ENCODE measurements at places on chromosomes 7 and 10.

DNA sequence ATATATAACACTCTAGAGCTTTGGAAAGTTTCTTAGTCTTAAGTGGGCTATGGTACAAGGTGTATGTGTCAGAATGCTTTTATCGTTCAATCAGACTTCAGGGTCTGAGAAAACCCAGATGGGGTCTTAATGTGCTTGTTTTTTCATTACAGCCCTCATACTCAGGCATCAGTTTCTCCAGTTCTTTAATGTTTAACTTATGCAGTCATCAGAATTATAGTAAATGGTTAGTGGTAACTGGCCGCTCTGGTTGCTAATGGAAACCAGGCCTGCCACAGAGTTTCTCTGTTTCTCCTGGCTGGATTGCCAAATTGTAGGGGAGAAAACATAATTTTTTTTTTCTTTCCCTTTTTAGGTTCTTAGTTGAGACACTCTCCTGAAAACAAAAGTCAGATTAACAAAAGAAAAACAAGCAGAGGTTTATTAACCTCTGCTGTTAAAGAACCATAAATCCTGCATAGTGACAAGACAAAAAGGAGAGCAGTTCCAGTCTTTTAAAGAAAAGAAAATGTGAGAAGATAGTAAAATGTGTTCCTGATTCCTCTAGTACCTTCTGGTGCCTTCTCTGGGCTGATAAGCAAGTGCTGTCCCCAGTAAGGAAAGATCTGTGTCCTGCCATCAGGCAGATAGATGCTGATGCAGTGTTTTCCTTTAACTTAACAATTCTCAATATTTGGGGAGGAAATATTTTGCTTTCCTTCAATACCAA is 21.5 kb upstream of the GHITM start:
- no peak for DNase-seq

GRCh38 chr7:29965030-29965429 is 24.6 kb downstream of the SCRN1 start:
- no peak for DNase-seq

DNA sequence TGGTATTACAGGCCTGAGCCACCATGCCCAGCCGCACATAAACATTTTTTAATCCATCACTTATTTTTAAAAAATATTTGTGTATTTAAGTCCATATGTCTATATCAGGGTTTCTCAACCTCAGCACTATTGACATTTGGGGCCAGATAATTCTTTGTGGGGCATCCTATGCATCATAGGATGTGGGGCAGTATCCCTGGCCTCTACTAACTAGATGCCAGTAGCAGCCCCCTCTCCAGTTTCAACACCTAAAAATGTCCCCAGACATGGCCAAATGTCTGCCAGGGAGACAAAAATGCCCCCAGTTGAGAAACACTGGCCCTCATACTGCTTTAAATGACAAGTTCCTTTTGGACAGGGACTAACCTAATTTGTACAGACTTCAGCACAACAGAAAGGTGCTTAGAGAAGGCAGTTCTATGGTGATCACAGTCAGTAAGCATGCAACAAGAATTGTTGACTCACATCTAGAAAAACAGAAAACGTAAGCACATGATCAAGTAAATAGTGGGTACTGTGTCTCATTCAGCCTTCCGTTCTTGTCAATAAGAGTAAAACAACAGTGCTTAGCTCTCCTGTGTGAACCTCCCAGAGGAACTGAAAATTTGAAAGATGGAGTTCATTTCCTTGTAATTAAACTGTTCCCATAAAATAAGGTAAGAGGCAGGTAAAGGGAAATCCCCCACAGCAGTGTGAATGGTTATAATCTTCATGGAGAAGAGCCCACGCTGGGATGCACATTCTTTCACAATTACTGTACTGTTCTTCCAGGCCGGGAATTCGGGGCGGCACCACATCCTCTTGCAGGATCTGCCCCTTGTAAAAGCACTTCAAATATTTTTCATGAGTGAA is 17.3 kb upstream of the ADRB1 start:
- DNase-seq: no peak

GRCh38 chr10:133026726-133027395 is 60.9 kb upstream of the ADGRA1 start:
- no peak for DNase-seq

GRCh38 chr7:130303551-130303950 is 10.6 kb downstream of the CPA4 start:
- DNase-seq: no peak

GRCh38 chr7:7228967-7229366 is 46.6 kb downstream of the C1GALT1 start:
- DNase-seq: no peak

- DNase-seq: no peak
These were observed 266.6 kb upstream of the NPVF start for GRCh38 chr7:25494896-25495295.

GRCh38 chr7:127791446-127792189 is 139.6 kb downstream of the SND1 start:
- DNase-seq: no peak

- no peak for DNase-seq
These were observed 41.7 kb upstream of the CALD1 start for GRCh38 chr7:134737566-134738345.

DNA sequence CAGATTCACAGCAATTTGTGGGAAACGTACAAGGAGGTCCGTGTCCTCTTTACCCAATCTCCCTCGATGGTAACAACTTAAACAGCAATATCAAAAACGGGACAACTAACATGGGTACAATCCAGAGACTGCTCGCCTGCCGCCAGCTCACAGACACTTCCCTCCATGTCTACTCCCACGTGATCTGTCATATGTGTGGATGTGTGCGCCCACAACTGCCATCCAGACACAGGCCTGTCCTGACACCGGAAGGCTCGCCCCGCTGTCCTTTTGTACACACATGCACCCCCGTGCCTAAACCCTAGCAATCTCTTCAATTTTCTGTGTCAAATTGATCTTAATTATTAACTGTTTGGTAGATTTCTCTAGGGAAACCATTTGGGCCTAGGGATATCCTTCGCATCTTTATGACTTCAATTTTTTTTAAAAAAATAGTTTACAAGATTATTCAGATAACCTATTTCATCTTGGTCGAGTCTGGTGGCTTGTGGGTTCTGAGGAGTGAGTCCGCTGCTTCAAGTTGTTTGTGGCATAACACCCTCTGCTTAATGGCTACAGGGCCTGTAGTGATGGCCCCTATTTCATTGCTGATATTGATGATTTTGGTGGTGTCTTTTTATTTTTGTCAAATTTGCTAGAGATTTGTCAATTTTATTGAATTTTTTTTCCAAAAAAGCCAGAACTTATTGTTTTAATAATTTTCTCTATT is 260.6 kb downstream of the MAD1L1 start:
- no peak for DNase-seq

- DNase-seq: peak; percentile 21
These were observed 34.0 kb downstream of the AHCYL2 start for GRCh38 chr7:129258649-129259389.

- DNase-seq: no peak
These were observed 2.3 kb downstream of the NACAD start for GRCh38 chr7:45086331-45087065.

DNA sequence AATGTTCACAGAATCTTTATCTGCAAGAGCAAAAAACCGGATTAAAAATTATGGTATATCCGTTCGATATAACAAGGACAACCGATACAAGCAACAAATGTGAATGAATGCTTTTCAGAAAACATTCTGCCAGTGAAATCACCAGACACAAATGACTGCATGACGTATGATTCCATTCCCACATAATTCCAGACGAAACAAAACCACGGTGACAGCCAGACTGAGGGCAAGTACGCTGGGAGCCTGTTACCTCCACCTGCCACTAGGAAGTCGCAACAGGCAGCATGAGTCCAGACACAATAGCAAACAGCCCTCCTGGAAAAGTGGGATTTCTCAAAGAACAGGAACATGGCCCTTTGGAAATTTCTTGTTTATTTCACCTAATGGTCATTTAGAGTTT is 41.7 kb downstream of the MAD1L1 start:
- DNase-seq: no peak

GRCh38 chr7:727104-727805 is at the start of gene PRKAR1B:
Gene PRKAR1B, minus strand, starts transcription at chr7:727281. Its CDS starts 15,776 bp downstream, at chr7:711505.
- peak; percentile 69 for DNase-seq

GRCh38 chr7:35716038-35716803 is 21.3 kb upstream of the HERPUD2 start:
- DNase-seq: no peak

- DNase-seq: no peak
These were observed 2.0 kb downstream of the COPS6 start for GRCh38 chr7:100090527-100091410.

GRCh38 chr7:51240868-51241267 is 75.7 kb downstream of the COBL start:
- no peak for DNase-seq

- DNase-seq: no peak
These were observed 20.0 kb downstream of the COPG2 start for GRCh38 chr7:130648580-130648979.

DNA sequence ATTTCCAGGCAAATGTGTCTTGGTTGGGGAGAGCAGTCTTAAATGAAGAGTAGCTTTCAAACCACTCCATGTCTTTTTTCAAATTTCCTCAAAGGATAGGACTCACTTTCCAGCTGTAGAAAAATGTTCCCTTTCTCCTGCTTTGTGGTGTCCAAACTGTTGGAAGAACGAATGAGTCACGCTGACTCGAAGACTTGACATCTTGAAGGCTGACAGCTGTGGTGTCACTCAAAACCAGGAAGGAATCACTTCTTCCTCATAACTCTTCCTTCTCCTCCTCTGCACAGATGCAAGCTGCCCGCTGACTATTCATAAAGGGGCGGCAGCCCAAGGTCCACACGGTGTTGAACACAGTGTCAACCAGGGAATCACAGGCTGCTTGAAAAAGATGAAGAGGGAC is 19.2 kb downstream of the PLA2G12B start:
- DNase-seq: no peak

- peak; percentile 24 for DNase-seq
These were observed 138.1 kb upstream of the ZNF92 start for GRCh38 chr7:65235586-65235985.

DNA sequence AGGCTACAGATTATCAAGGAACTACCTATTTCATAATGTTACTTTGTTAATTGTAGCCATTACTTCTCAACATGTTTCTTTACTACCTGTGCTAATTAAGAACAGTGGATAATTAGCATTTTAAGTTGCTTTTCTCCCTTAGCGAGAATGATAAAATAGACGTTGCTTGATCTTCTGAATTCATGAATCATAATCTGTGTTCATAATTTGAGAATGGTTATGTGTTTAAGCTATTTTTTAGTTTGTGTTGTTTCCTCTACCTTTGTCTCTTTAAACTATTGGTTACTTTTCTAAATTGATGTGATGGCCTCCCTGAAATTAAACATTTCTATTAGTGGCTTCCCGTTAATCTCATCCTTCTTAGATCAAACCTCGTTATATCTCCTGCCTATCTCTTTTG is at the start of gene ZRANB1:
Gene ZRANB1, plus strand, starts transcription at position 301 of the 400 bp plus-strand sequence. CDS start 371 bp downstream, outside the sequence.
- no peak for DNase-seq

GRCh38 chr10:44008270-44008916 is 359.7 kb upstream of the ZNF32 start:
- no peak for DNase-seq

- DNase-seq: no peak
These were observed 138.7 kb downstream of the ZNF365 start for GRCh38 chr10:62512732-62513475.

DNA sequence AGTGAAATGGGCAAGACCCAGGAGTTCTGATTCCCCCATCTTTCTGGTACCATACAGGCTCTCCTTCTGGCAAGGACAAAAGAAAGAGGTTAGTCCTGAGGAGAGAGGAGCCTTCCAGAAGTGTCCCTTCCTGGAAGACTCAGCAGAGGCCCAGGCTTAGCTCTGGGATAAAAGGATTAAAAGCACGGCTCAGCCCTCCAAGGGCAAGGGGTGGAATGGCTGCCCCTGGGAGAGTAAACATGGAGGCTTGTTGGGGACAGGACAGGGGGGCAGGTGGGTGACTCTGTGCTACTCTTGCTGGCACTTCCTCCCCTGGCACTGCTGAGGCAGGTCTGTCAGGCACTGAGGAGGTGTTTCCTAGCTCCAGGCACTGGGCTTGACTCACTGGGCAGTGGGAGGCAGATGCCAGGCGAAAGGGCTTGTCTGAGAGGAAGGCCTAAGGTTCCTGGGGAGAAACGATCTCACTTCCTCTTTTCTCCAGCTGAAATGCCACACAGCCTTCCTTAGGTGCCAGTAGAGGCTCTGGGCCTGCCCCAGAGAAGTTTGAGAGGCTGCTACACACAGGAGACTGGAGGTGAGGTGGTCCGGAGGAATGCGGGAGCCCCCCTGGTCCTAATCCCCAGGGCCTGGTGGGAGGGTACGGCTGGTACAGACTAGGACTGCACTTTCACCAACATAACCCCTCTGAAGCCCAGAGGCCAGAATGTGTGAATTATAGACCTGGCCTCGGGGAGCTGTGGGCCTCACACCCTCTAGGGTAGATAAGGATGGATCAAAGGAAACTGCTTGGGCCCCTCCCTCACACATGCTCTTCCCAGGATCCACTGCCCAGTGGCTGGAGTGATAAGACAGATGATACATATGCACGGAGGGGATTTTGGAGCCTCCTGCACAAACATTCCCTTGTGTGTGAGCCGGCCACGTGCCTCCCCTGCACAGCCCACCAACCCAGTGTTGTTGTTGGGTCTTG is 63.2 kb upstream of the PODXL start:
- DNase-seq: no peak

- DNase-seq: no peak
These were observed 528.9 kb downstream of the CNTNAP2 start for GRCh38 chr7:146645383-146645976.

DNA sequence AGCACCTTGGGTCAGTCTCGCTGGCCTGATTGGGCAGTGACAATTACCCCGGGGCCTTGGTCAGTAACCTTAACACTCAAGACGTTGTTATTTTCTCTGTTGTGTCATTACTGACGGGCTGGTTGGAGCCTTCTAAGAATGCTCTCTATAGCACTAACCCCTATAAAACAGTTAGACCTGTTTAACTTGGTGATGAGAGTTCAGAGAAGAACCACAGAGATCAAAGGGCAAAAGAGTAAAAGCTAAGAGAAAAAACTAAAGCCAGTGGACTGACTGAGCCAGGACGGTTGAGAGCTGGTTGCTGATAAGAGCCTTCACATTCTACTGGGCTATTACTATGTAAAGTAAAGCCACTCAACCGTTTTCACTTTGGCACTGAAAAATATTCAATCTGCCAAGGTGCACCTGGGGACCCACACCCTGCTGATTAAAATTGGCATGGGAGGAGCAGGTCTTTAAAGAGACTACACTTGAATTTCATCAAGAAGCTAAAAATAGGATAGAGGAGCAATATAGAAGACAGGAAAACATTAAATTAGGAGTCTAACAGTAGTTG is 13.6 kb upstream of the ITGB1 start:
- DNase-seq: no peak

- DNase-seq: no peak
These were observed 282.8 kb downstream of the RPS24 start for GRCh38 chr10:78316451-78316931.

Data from NCI-H146 (cell line).